ENCODE measurements at places on chromosomes 2 and 18.

- no peak for DNase-seq
Measured at GRCh38 chr18:79805211-79805887, 7.6 kb downstream of the KCNG2 start.

GRCh38 chr2:191155608-191156071 is 4.8 kb upstream of the STAT4 start:
- peak; percentile 58 for DNase-seq

GRCh38 chr2:200383380-200384110 is 77.1 kb downstream of the SPATS2L start:
- DNase-seq, result peak; percentile 59

GRCh38 chr2:109118321-109118720 is 10.7 kb upstream of the SH3RF3 start:
- DNase-seq, result no peak

GRCh38 chr2:236240228-236240990 is 23.8 kb downstream of the ASB18 start:
- DNase-seq, result no peak

GRCh38 chr2:115161771-115162493 is 719.5 kb downstream of the DPP10 start:
- no peak for DNase-seq

DNA sequence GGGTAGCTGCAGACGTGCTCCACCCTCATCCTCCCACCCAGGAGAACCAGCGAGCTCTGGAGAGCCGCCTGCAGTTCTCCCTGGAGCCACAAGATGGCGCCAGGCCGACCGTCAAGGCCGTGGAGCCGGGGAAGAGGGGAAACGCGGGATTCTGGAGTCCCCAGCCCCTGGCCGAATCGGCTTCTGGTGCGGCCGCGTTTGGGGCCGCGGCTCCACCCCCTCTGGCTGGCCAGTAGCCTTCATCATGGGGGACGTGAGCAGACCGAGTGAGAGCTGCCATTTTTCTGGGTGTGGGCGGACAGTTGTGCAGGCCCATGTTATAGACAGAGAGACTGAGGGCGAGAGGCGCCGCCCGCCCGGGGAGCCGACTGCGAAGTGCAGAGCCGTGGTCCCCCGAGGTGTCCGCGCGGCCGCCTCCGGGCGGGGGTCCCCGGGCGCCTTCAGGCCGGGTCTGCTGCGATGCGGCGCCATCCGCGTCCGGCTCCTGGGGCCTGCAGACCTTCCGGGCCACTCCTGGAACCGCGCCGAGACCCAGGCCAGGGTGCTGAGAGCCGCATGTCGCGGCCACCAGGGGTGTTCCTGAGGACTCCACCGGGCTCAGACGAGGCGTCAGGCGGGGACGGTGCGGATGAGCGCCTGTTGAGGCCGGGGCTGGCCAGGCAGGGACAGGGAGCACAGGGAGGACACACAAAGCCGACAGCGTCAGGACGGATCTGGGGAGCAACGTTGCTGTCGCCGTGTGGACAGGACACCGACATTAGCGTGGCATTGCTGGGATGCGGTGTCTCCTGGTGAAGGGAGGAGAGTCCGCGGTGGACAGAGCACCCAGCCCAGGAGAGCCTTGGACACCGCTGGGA is 418.2 kb upstream of the HS6ST1 start:
- DNase-seq, result peak; percentile 73

- DNase-seq, result peak; percentile 18
Measured at GRCh38 chr2:239002954-239003623, 155.2 kb downstream of the TWIST2 start.

DNA sequence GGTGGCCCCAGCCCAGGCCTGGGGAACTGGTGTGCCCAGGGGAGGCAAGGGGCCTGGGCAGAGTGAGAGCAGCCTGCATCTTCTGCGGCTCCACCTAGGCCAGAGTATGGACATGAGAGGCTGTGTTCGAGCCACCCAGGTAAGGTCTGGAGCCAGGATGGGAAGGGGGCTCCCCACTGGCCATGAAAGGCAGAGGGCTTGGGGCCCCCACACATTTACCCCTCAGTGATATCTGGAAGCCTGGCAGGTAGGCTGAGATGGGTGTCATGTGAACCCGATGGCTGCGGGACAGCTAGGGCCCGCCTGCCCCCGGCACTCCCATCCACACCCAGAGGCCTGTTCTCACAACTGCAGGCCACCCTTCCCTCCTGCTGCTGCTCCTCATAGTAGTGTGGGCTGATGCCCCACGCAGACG is 13.2 kb downstream of the ADRA2B start:
- DNase-seq, result no peak
